Activated T-helper 17 cell treated with anti-CD3 and anti-CD28 coated beads, Interleukin-2, amount 50 U/mL, for 72 hours (primary cell): ENCODE measurements at places on chromosomes 4 and X. TPM values are rescaled to one million over a fixed set of nuclear protein-coding genes. Genes with fewer than 3 reads are reported as not detected.

The RHOXF1 gene
- total RNA-seq = not detected

The MAGEC1 gene
- total RNA-seq = not detected

The GAGE12E gene
- not detected for total RNA-seq

The MAGEA12 gene
- not detected for total RNA-seq

The ENAM gene
- not detected for total RNA-seq

GRCh38 chr4:53365121-53365485 is 758 bp downstream of the SCFD2 start:
- no peak for ATAC-seq

- no peak for ATAC-seq
Observed at GRCh38 chr4:158314756-158315487, 104.6 kb downstream of the TMEM144 start.

GRCh38 chr4:94653095-94653649 is 104.6 kb upstream of the BMPR1B start:
- ATAC-seq = no peak

GRCh38 chr4:56746639-56747038 is 65.5 kb upstream of the HOPX start:
- ATAC-seq = no peak

GRCh38 chr4:89101256-89102161 is 9.8 kb upstream of the TIGD2 start:
- peak; percentile 94 for ATAC-seq

- no peak for ATAC-seq
Observed at GRCh38 chr4:136829280-136829679, 703.0 kb downstream of the PCDH18 start.

- ATAC-seq = no peak
Observed at GRCh38 chr4:145791988-145792387, 112.0 kb downstream of the C4orf51 start.

- no peak for ATAC-seq
Observed at GRCh38 chr4:127214931-127215330, 417.8 kb upstream of the INTU start.

GRCh38 chr4:151690876-151691275 is 69.9 kb downstream of the GATB start:
- no peak for ATAC-seq

DNA sequence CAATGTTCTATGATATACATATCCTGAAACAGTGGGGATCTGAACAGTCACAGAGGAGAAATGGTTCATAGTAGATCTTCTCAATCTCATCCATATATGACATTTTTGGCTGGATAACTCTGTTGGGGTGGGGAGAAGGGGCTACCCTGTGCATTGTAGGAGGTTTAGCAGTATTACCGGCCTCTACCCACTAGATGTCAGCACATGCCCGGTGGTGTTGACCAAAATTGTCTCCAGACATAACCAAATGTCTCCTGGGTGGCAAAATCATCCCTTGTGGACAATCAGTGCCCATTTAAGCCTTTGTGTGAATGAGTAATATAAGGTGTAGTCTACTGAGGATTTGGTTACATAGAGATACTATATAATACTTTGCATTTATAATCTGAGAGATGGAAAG is 89.9 kb downstream of the PLS3 start:
- no peak for ATAC-seq
